Body of pancreas (tissue), 4 donors: ENCODE measurements at places on chromosomes 4 and X. TPM values are rescaled to one million over a fixed set of nuclear protein-coding genes. Genes with fewer than 3 reads are reported as not detected.

Gene MTTP
- total RNA-seq, result not detected

Gene CFAP47
- not detected for total RNA-seq

Gene SOX3
- not detected for total RNA-seq

Gene MAGED4B
- total RNA-seq, result 7.3 TPM

DNA sequence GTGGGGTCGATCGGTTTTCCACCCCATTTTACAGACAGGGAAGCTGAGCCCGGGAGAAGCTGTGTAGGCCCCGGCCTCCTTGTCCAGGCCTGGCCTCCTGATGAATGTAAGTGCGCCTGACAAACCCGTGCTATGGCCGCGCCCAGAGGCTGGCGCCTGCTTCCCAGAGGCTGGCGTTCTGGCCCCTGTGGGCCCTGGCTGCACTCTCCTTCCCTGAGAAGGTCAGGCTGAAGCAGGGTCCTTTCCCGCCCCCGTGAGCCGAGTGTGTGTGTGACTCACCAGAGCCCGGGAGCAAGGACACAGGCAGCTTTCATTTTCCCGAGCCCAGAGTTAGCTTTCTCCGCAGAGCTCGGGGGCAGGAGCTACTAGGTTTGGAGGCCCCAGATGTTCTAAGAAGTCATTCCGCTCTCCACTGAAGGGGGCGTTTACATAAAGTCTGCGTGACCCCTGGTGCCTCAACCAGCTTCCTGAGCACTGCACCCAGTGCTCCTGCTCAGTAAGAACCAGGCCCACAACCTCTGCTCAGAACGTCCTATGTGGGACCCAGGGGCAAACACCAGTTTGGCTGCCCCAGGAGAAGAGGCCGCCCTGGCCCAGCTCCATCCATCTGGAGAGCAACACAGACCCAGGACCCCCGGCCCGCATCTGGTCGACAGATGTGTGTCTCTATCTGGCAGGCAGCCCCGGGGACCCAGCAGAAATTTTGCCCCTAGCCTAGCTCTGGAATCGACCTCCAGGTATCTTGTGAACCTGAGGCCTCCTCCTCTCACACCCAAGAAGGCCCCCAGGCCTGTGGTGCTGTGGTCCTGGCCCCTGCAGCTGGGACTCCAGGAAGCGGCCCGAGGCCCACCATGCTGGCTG lies 13.6 kb downstream of the UVSSA start:
- DNase-seq, result no peak

DNA sequence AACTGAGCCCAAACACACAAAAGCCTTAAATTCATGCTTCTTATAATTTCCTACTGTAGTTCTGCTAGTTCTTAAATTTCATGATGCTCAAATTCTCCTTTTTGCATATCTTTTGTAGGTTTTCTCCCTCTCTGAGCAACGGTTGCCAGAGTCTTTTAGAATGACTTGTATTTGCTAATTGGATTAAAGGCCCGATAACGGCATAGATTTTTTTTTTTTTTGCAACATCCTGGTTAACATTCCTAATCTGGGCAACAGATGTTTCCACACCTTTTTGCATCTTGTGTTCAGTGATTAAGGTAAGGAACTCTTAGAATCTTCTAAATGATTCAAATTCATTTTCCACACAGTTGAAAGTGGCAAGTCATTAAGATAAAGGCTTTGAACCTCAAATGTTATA lies 66.3 kb upstream of the ADGRG2 start:
- no peak for DNase-seq

GRCh38 chrX:2578864-2579263 lies 78.1 kb upstream of the DHRSX start:
- DNase-seq, result no peak

DNA sequence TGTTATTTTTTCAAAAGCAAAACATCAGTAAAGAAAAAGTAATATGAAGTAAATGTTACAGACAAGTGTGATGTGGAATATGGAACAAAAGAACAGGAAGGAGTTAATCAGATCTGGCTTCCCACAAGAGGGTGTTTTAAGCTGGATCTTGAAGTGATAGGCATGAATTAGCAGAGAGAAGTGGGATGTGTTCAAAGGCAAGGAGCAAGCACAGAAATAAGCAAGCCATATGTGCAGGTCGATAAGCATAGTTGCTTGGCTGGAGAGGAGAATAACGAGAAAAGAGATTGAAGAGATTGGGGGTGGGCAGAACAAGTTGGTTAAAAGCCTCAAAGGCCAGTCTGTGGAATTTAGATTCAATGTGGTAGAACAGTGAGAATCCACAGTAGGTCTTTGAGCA lies 60.9 kb upstream of the PRPS1 start:
- DNase-seq, result no peak

DNA sequence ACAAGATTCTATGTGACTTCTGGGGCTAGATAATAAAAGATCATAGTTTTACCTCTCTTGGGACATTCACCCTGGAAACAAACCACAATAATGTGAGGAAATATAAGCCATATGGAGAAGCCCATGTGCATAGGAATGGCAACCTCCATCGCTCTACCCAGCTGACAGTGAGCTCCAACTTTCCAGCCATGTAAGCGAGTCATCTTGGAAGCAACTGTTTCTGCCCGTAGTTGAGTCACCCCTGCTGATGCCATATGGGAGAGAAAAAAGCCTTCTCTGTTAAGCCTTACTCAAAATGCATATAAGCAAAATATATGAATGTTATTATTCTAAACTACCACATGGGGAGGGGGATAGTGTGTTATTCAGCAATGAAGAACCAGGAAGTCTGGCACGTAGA lies 31.4 kb upstream of the RELL1 start:
- DNase-seq, result no peak

DNA sequence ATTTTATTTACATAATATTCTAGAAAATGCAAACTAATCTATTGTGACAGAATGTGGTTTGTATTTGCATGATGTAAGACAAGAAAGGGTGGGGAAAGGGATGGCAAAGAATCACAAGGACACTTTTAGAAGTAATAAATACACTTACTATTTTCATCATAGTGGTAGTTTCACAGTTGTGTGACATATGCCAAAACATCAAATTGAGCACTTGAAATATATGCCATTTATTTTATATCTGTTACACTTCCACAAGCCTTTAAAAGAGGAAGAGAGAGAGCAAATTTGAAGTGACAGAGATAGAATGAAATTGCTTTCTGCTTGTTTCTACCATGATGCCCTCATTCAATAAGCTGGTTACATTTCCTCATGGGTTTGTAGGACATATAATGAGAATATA lies 230.0 kb upstream of the NWD2 start:
- no peak for DNase-seq

DNA sequence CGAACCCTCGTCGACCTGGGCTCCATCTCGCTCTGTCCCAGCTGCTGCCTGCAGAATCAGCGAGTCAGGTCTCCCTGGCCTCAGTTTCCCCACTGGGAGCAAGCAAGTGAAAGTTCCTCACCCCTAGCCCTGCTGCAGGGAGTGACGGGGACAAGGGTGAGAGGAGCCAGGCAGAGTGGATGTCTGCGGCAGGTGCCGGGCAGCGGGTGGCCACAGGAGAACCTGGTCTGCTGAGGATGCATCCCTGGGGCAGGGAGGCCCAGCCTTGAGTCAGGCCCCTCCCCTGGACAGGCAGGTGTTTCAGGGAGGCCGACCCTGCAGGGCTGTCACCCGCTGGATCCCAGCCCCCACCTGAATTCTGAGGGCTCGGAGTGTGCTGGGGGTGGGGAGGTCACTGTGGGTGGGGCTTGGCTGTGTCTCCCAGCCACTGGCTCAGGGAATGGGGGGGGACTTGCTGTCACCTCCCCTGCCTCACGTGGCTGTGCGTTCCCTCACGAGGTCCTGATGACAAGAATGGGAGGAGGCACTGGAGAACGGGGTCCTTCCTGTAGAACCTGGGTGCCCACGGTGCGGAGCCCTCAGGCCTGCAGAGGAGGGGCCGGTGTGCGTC lies 33.2 kb downstream of the LRPAP1 start:
- no peak for DNase-seq
